ENCODE measurements at places on chromosomes 12 and 14.

DNA sequence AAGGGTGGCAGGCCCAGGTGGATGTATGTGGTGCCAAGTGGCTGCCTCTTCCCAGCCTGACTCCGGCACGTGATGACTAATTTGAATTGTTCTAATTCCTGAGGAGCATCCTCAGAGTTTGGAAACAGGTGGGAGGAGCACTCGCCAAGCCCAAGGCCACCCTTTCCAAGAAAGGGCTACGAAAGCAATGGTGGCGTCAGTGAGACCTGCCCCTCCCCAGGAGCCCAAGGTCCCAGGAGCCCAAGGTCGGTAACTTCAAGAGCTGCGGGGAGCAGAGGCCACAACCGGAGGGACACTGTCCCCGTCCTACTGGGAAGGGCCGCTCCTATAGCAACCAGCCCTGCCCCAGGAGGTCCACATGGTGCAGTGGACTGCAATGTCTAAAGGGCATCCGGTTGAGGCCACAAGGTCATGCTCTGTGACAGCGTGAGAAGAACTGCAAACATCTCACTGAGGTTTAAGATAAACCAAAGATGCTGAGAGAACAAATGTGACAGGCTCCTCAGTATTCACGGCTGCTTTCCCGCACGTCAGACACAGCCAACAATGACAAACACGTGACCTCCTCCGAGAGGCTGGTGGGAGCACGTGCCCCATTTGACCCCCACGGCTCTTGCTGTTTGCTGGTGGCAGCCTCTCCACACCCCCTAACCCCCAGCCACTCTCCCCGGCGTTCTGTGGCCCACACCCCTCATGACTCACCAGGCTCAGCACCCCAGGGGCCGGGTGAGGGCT lies 79.6 kb downstream of the ITPK1 start:
- DNase-seq = no peak

DNA sequence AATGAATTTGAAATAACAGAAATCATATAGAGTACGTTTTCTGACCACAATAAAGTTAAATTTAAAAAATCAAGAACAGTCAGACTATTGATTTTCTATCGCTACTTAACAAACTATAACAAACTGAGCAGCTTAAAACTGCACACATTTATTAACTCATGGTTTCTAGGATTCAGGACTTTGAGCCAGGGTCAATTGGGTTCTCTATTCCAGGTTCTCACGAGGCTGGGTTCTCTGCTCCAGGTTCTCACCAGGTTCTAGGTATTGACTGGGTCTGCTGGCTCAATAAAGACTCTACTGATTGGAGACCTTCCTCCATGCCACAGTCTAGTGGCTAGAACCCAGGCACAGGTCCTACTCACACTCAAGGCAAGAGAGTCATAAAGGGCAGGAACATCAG lies 22.8 kb downstream of the ABCC9 start:
- DNase-seq = no peak

DNA sequence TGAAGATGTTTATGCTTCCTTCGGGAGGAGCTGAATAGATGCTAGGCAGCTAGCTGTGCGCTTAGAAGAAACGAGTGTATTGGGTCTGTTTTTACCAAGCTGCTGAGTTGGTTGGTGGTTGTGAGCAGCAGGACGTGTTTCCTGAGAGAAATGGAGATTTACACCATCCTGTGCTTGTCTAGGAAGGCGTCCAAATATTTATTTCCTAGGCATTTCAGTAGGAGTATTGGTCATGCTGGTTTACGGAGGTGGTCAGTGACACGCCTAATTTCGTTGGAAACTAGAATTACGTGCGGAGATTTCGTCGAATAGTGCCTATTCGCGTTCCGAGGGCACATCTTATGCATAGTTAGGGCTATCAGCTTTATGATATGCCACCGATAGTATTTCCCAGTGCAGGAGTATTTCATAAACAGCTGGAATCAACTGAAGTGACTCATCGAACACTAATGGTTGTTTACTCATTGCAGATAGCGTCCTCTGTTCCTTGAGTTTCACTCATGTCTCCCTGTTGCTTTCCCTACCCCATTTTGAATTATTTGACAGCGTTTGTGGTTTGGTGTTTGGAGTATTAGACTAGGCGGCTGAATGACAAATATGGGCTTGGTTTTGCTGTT lies 780 bp downstream of the TBC1D15 start:
- DNase-seq = peak; percentile 1

GRCh38 chr14:53032838-53033390 lies 82.1 kb upstream of the FERMT2 start:
- DNase-seq = no peak

- no peak for DNase-seq
Measured at GRCh38 chr12:26347300-26347699, 151.9 kb downstream of the SSPN start.

- DNase-seq = no peak
Measured at GRCh38 chr14:81485781-81486180, 47.9 kb downstream of the SEL1L start.

GRCh38 chr12:54277823-54278276 lies 2.1 kb downstream of the CBX5 start:
- DNase-seq = no peak

DNA sequence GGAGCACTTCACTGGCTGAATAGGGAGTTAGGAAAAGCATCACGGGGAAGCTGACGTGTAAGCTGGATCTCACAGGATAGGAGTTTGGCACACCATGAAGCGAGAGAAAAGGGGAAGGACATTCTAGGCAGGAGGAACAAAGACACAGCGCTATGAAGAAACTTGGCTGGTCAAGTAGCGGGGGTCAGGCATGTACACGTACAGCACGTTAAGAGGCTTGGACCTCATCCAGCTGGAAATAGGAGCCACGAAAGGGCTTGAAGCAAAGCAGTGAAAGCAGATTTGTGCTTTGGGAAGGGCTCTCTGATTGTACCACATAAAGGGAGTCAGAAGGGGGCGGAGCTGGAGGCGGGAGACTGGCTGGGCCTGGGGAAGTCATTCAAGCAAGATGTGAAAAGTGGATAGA lies 19.6 kb upstream of the GALNT8 start:
- peak; percentile 69 for DNase-seq

GRCh38 chr14:81673930-81674329 lies 140.3 kb upstream of the SEL1L start:
- DNase-seq = no peak

- no peak for DNase-seq
Measured at GRCh38 chr12:69684466-69684865, 14.6 kb downstream of the BEST3 start.

GRCh38 chr12:55365086-55365485 lies 2.3 kb downstream of the OR6C75 start:
- no peak for DNase-seq

DNA sequence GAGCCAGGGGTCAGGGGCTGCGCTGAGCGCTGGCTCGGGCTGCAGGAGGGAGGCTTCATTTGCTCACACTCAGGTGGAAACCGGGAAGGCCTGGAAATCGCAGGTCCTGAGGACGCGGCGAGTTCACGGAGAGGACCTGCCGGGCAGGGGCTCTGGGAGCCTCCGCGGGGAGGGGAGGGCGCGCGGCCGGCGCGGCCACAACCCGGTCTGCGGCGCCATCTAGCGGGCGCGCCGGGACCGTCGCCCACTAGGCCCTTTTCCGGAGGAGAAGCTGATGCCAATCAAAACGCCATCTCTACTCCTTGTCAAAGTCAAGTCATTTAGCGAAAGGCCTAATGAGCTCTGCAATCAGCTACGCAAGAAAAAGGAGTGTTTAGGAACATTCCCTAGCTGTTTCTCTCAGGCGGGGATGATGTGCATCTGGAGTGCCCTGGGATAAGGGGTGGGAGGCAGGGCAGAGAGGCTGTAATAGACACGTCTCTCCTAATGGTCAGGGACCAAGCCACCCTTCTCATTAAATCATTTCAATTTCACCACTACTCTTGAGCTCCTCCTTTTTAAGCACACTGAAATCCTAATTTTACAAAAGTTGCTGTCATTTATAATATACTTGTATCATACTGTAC lies 885.8 kb upstream of the TMEM132C start:
- DNase-seq = peak; percentile 28

- no peak for DNase-seq
Measured at GRCh38 chr12:71940068-71940467, 1.4 kb downstream of the TPH2 start.

DNA sequence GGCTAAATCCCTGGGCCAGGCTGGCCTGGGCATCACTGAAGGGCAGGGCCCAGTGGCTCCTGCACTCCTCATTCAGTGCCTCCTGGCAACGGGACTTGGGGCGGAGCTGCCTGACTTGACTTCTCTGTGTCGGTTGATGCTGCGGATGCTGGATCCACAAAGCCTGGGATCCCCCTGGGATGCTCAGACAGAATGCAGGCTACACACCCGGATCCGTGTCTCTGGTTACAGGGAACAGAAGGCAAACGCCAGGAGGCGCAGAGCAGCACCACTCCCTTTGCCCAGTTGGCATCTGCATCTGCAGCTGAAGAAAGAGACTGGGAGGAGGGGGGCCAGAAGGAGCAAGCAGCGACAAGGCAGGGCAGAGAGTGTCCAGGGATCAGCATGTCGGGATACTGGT lies 154.5 kb upstream of the FKBP4 start:
- DNase-seq = no peak

Measured in DMS79 treated with DMSO at 0.1 percent for 48 hours (cell line).